ENCODE measurements at places on chromosomes 12 and 14. TPM values are rescaled to one million over a fixed set of nuclear protein-coding genes. Genes with fewer than 3 reads are reported as not detected.

The JAG2 gene
- total RNA-seq: 7.5 TPM

The MFAP5 gene
- not detected for total RNA-seq

The RNF212B gene
- not detected for total RNA-seq

The GON7 gene
- total RNA-seq: 10.4 TPM

The METAP2 gene
- 71.0 TPM for total RNA-seq

The TMEM117 gene
- total RNA-seq: 14.2 TPM

The HOXC12 gene
- total RNA-seq: not detected

The GAS2L3 gene
- 10.9 TPM for total RNA-seq

The ANG gene
- 7.4 TPM for total RNA-seq

The ERP27 gene
- 0.70 TPM for total RNA-seq
